ENCODE measurements at places on chromosomes 12 and 14.
A peak's percentile ranks its signal among the peaks of the same experiment; 100 is the strongest.

- no peak for DNase-seq
Measured at GRCh38 chr12:123223241-123223668, 9.7 kb downstream of the MPHOSPH9 start.

GRCh38 chr12:10634427-10634826 lies 21.0 kb upstream of the MAGOHB start:
- DNase-seq, result peak; percentile 68

DNA sequence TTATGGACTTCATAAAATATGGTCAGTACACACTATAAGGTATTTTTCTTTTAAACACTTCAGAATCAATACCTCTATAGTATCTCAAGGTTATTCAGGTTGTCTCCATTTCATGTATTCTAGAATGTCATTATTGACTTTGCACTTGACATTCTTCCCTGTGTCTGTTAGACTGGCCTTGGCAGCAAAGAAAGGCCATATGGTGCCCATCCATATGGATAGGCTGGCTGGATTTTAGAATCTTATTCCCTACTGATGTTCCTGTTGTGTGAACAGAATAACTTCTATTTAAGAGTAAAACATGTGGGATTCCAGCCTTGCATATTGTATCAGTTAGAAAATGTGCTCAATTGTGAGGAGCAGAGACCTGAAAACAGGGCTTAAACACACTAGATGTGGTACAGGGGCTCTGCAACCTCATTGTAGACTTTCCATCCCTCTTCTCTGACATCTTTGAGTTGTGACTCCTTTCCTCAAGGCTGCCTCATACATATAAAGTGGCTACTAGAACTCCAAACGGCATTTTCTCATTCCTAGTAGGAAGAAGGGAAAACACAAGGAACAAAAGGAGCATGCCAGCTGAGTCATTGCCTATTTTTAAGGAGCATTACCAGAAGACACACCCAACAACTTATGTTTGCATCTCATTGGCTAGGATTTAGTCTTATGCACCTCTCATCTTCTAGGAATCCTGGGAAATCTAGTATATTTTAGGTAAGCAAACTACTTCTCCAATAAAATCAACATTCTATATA lies 221.2 kb upstream of the TMPO start:
- DNase-seq, result no peak

DNA sequence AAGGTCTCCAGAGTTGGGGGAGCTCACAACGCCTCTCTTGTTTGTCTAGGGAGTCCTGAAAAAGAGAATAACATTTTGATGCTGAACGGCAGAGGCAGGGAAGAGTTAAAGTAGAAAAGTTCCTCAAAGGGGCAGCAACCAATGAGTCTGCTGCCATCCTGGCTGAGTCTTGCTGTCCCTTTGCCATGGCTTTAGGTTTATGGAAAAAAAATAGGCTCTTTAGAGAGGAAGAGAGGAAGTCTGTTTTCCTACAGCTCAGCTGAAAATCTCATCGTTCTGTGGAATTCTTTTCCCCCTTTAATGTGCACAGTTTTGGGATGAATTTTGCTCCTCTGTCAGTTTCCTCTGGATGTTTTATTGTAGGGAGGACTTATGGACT lies 314.8 kb upstream of the TBX3 start:
- DNase-seq, result no peak

- DNase-seq, result no peak
Measured at GRCh38 chr12:68428211-68428610, 96.0 kb upstream of the MDM1 start.

GRCh38 chr12:132019891-132020290 lies 70.1 kb downstream of the EP400 start:
- no peak for DNase-seq

DNA sequence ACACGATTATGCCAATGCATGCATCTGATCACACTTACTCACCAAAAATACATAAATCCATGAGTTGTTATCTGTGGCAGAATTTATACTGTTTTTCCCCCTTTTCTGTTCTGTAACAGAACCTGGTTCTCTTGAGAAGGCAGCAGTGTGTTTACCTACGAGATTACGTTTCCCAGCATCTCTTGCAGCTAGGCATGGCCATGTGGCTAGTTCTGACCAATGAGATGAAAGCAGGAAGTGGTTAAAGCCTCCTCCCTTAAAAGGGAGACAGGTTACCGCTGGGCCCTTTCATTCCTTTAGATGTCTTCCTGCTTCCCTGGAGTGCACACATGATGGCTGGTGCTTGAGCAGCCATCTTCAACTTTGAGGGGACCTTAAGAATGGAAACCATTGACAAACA lies 11.7 kb upstream of the ASPG start:
- DNase-seq, result no peak

DNA sequence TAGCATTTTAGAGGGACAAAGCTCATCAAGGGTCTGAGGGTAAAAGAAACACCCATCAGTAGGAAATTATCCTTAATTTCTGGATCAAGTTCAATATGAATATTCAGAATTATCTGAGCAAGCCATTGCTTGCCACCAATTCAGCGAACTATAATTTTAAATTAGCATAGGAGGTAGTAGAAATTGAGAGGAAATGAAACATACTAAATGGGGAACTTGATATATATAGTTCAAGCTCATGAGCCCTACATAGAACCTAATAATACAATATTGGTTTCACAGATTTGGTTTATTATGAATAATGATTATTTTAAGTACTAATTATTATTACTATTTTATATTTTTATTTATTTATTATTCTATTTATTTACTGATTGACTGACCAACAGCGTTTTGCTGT lies 42.1 kb upstream of the GXYLT1 start:
- no peak for DNase-seq

GRCh38 chr12:52558781-52559445 lies 6.0 kb upstream of the KRT71 start:
- DNase-seq, result no peak

GRCh38 chr14:61461808-61462275 lies 140.5 kb downstream of the PRKCH start:
- peak; percentile 79 for DNase-seq

- no peak for DNase-seq
Measured at GRCh38 chr12:130970908-130971233, 17.2 kb downstream of the ADGRD1 start.

- peak; percentile 61 for DNase-seq
Measured at GRCh38 chr12:67774983-67775587, 126.5 kb downstream of the DYRK2 start.

DNA sequence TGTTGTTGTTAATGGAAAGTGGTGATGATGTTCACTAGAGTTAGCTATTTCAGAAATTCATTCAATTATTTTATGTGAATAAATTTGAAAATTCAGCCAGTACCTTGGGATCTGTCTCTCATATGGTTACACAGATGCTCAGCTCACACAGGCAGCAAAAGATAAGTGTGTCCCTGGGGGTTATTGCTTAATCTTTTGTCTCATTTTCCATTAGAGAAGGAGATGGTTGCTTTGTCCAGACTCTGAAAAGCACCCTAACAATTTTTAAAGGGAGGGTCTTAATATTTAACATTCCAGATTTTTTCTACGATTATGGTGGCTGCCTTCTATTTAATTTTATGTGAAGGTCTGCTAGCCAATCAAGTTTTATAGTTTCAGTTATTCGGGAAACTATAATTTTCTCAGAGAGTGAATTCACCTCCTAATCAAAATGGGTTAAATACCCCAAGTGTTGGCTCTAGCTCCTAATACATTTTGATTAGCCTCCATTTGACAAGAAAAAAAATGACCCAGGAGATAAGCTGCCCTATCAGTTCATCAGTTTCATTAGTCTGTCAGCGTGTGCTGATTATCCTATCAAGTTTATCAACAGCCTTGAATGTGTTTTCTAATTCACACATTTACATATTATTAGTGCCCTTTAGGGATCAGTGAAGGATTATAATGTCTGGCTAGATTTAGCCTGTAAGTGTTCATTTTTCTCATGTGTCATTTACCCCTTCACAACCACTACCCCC lies 282.1 kb downstream of the TMTC2 start:
- DNase-seq, result no peak

DNA sequence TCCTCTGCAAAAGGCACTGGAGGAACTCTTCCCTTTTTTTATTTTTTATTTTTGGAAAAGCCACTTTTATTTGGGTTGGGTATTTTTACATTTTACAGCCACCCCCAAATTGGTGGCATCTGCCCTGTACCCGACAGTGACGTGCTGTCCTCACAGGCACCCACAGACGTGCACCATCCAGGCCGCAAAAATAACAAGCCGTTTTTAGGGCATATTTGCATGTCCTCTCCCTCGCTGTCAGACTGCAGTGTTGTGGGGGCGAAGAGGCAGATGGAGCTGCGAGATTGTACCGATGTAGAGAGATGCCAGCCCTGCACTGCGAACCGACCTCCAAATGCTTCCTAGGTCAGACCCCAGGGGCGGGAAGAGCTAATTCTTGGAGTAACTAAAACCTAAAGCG lies 12.2 kb downstream of the JDP2 start:
- DNase-seq, result no peak

GRCh38 chr14:93163564-93163963 lies 21.1 kb downstream of the MOAP1 start:
- no peak for DNase-seq

DNA sequence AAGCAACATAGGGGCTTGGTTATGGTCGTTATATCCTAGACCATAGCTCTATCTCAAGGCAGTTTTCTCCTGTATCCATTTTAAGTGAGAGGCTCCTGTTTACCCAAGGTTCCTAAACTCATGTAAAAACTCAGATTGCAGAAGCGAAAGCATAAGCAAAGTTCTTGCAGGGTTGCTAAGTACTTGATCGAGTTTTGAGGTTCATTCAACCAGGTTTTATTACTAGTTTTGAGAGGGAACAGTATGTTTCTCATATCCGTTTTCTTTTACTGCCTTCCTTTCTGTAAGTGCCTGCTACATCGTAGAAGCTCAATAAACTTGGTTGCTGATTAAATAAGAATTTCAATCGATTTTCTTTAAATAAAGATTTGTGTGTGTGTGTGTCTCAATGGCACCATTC lies 5.1 kb downstream of the AKAP3 start:
- no peak for DNase-seq

GRCh38 chr14:52545584-52546317 lies 6.6 kb downstream of the TXNDC16 start:
- DNase-seq, result no peak

GRCh38 chr12:100864366-100864765 lies 69.8 kb downstream of the ANO4 start:
- DNase-seq, result no peak

GRCh38 chr12:113463746-113464451 lies 7.8 kb downstream of the LHX5 start:
- DNase-seq, result no peak

DNA sequence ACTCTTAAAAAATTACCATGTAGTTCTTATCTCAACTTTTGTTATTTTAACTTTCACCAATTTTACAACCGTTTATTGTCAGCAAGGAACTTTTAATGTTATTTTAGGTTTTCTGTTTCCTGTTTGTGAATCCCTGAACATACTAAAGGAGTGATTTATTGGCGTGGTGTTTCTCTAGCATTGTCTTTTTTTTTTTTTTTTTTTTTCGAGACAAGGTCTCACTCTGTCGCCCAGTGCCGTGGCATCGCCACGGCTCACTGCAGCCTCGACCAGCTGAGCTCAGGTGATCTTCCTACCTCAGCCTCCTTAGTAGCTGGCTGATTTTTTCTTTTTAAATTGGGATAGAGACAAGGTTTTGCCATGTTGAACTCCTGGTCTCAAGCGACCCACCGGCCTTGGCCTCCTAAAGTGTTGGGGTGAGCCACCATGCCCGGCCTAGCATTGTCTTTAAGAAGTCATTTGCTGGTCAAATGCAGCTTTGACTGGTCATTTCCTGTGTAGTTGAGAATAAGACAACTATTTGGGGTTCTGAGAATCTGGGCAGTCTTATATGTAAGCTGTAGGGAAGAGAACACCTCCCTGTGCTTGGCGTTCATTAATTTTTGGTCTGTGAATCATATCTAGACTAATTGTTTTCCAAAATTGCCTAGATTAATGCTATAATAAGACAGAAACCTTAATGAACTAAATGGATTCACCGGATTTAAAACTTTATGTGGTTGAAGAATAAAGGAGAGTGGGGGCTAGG lies 2.1 kb downstream of the WASHC4 start:
- DNase-seq, result no peak

DNA sequence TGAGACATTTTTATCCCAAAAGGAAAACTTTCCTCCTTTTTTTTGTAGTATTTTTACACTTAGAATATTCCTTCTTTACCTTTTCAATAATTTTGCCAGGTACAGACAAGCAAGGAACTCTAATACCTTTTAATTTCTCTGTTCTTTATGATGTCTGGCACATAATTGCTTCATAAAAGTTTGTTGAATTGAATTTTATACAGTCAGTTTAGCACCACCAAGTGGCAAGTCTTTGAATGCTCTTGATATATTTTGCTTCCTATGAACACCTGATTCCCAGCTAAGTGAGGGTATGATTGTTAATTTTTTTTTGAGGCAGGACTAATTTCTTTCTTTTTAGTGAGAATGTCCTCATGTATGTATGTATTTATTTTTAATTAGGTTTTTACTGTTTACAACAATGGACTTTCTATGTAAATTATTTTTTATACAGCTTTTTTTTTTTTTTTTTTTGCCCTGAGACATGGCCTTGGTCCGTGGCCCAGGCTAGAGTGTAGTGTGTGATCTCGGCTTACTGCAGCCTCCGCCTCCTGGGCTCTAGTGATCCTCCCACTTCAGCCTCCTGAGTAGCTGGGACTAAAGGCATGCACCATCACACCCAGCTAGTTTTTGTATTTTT lies 6.9 kb downstream of the TBC1D15 start:
- no peak for DNase-seq

DNA sequence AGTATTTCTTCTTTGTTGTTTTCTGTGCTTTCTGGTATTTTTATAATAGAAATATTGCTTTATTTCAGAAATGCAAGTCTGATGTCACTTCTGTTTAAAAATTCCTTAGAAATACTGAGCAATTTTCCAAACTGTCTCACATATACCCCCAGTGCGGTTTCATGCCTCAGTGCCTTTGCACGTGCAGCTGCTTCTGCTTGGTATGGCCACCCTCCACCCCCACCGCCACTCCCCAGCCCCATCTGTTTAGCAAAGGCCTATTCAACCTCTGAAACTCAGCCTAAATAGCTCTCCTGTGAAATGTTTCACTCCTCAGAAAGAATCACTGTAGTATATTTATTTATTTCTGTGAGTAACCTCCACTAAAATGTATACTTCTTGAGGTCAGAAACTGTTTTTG lies 52.3 kb downstream of the PPM1H start:
- no peak for DNase-seq

GRCh38 chr12:66910366-66910974 lies 231.6 kb upstream of the GRIP1 start:
- no peak for DNase-seq

DNA sequence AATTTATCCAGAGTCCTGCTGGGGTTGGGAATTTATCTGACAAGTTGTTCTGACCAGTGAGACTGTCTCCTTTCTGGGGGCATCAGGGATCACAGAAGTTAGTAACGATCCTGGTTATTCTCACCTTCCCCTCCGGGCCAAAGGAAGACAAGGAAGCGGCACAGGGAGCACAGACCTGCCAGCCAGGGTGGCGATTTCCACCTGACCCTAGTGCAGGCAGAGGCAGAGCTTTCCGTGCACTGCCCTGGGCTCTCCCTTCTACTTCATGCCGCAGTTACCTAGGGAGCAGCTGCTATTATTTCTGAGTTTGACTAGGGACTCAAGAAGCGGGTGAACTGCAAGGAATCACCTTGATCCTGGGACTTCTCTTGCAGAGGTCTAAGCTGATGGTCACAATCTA lies 7.4 kb downstream of the TMEM106C start:
- DNase-seq, result no peak

Measured in kidney glomerular epithelial cell (primary cell).